ENCODE measurements at places on chromosomes 4 and X. TPM values are rescaled to one million over a fixed set of nuclear protein-coding genes. Genes with fewer than 3 reads are reported as not detected.

GPRIN3 gene
- 1.2 TPM for total RNA-seq

WAS gene
- total RNA-seq, result not detected

- no peak for DNase-seq
Measured at GRCh38 chr4:8353912-8354453, 84.4 kb downstream of the HTRA3 start.

GRCh38 chr4:14596437-14596836 lies 405.8 kb upstream of the CPEB2 start:
- DNase-seq, result no peak

DNA sequence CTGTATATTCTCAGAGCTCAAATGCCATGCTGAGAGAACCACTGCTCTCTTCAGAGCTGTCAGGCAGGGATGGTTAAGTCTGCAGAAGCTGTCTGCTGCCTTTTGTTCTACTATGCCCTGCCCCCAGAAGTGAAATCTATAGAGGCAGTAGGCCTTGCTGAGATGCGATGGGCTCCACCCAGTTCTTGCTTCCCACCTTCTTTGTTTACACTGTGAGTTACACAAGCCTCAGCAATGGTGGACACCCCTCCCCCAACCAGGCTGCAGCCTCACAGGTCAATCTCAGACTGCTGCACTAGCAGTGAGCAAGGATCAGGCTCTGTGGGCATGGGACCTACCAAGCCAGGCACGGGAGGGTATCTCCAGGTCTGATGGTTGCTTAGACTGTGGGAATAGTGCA lies 271.6 kb downstream of the CENPC start:
- no peak for DNase-seq

Data from pulmonary artery endothelial cell (primary cell).